Fibroblast of lung (primary cell): ENCODE measurements at places on chromosomes 11 and 22.

GRCh38 chr11:97622795-97623194 is 1233.0 kb downstream of the JRKL start:
- DNase-seq, result peak; percentile 15

GRCh38 chr22:44337678-44338004 is 24.9 kb upstream of the SHISAL1 start:
- DNase-seq, result peak; percentile 76

GRCh38 chr11:59403546-59403945 is 22.7 kb downstream of the OR5A2 start:
- DNase-seq, result no peak

- no peak for DNase-seq
Measured at GRCh38 chr22:50696799-50697561, 24.4 kb downstream of the SHANK3 start.
